Activated gamma-delta T cell treated with anti-CD3 and anti-CD28 coated beads, Interleukin-2, amount 50 U/mL, for 16 hours (primary cell): ENCODE measurements at places on chromosomes 3 and 15.

DNA sequence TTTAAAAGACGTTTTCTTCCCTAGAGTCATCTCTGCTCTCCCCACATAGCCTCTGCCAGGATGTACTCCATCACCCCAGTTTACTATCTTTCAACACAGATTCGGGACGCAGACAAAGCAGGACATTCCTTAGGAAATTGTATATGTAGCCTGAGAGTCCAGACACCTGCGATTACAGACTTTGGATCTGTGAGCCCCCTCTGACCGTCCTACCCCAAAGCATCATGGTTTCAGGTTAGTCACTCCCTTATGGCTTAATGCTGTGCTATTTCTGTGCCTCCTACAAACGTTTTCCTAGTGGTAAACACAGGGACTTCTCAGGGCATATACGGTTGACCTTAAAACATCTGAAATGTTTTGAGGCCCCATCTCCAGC, 234.0 kb upstream of the BHLHE40 start:
- DNase-seq = no peak

DNA sequence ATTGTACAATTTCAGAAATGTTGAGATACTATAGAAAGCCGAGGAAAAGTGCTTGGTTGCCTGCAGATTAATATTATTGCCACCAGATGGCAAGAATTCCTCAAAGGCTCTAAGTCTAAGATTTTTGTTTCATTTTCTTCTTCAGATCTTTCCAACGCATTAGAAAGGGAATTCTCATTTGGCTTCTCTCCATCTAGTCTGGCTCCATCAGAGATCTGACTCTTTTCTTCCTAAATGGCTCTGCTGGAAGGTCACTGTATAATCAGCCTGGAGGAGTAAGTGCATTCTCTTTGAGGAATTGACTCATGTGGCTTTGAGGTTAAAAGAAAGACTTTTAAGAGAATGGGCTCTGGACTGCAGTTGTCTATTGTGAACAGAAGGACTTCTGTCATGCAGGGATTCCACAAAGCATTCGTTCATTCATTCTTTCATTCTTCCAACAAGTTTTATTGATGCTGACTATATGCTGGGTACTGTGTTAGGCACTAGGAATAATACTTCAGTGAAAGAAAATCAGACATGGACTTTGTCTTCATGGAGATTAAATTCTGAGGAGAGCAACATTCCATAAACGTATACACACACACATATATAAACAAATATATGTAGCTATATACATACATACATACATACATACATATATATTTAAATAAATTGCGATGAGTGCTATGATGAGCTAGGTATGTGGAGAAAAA, 55.3 kb downstream of the SLC28A2 start:
- DNase-seq = no peak

GRCh38 chr3:32432711-32433530, 41.3 kb downstream of the CMTM7 start:
- DNase-seq = no peak

DNA sequence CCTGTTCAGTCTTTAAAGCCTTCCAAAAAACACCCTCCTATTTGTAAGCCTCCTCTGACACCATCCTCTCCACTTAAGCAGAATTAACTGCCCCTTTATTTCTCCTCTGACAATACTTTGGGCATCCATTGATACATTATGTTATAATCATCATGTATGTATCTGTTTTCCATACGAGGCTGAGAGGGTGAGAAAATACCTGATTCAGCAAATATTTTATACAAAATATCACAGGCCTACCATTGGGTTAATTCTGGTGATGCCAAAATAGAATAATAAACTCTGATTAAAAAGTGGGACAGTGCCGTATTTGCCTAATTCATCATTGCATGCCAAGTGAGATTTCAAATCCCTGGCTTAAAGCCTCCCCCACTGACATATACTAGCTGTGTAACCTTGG, 118.2 kb upstream of the ADAMTS9 start:
- no peak for DNase-seq

DNA sequence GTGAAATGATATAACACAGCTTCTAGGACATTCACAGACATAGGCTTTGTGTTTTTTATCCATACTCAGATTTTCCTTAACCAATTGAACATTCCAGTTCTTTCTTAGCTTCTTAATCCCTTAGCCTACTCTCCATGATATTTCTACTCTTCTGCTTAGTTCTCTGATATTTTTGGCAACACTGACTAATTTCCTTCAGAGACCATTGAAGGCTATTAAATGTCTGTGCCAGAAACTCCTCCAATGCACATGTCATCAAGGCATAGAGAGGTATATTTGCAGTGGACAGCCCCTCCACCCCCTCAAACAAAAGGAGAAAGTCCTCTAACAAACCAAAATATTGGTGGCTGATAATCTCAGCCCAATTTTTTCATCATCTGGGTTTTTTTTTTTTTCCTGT, 105.9 kb upstream of the TSC22D2 start:
- DNase-seq = no peak

GRCh38 chr3:8593021-8593827, 51.4 kb downstream of the SSUH2 start:
- DNase-seq = no peak

GRCh38 chr3:88584451-88584850, 434.7 kb downstream of the C3orf38 start:
- DNase-seq = no peak

GRCh38 chr3:183839751-183840150, 14.4 kb upstream of the MAP6D1 start:
- DNase-seq = no peak

DNA sequence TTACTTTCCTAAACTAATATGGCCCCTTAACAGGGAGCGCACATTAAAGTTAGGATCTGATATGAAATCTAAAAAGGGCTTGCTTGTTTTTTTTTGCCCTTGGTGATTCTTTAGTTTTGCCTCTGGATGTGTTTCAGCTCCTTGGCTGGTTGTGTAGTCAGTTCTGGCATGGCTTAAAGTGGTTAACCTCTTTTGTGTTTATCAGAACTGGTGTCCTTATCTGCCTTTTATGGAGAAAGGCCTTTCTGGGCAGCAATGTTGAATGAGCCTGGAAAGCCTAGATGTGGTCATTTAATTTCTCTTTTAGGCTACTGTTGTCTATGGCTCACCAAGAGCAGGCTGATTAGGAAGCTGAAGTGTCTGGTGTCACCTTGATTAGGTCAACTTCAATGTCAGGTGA, 254.5 kb upstream of the ROPN1 start:
- no peak for DNase-seq

- DNase-seq = no peak
Measured at GRCh38 chr15:89075846-89076245, 12.4 kb upstream of the ABHD2 start.

- no peak for DNase-seq
Measured at GRCh38 chr3:79937567-79937966, 169.8 kb upstream of the ROBO1 start.

- DNase-seq = no peak
Measured at GRCh38 chr15:31461375-31461774, 134.7 kb downstream of the KLF13 start.

DNA sequence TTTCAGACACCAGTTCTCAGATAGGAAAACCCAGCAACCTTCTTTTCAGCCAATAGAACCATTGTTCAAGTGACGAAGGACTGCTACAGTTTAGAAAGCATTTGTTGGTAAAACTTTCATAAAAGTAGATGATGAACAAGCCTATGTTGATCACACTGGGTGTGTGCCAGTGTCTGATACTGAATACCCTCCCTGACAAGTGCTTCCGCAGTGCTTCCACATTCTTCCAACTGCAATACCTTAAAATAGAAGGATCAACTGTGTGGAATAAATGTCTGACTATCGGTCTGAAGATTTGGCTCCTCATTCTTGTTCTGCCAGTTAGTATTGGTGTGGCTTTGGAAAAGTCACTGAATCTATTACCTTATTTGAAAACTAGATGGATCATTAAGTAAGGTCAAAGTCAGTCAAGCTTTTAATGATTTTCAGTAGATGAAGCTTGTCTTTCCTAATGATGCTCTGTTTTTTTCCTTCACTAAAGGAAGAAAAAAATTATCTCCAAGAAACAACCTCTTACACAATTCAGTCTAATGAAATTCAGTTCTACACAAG, 479.4 kb upstream of the CBLB start:
- DNase-seq = no peak

DNA sequence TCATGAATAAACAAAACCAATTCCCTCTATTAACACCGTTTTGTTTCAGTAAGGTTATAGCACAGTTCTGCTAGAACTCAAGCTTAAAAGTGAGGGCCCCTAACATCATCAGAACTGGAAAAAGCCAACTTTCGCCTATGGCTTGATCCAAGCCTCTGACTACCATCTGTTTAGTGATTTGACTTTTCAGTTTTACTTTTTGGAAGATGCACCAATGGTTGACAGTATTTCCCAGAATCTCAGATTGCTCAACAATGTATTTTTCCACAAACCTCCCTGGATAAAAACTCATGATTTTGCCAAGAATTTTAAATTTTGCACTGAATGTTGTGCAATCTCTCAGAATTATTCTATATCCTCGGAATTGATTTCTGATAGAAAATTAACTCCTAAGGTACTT, 190.7 kb downstream of the LSAMP start:
- DNase-seq = no peak

GRCh38 chr3:124784686-124785382, 54.6 kb downstream of the UMPS start:
- no peak for DNase-seq

DNA sequence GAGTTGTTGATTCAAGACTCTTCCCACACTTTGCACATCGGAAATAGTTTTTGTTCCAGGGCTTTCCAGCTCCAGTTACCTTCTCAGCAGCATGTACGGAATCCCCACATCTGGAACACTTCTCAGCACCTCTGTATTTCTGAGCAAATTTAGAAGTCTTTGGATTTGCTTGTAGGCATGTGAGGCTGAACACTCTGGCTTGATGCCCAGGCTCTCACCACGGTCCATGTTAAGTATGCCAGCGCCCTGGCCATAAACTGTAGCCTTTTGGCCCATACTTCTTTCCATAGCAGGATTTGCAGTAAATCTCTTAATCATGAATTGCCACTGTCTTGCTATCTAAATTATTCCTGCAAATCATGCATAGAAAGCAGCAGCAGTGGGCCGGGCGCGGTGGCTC, 24.4 kb downstream of the ATP2C1 start:
- no peak for DNase-seq

DNA sequence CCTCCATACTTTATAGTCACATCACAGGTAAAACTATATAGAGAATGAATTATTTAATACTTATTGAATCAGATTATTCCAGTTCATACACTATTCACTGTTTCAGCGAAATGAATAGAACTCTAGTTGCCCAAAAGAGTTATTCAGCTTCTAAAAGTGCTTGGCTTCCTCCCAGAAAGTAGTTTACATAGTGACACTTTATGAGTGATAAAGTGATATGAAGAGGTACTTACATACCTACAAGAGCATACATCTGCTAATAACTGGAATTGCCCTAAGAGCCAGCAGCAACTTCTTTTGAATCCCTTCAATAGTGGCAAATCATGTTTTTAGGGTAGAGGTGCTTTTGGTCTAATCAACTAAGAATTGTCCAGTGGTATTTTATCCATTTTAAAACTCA, 635.1 kb upstream of the AGTR1 start:
- DNase-seq = no peak

DNA sequence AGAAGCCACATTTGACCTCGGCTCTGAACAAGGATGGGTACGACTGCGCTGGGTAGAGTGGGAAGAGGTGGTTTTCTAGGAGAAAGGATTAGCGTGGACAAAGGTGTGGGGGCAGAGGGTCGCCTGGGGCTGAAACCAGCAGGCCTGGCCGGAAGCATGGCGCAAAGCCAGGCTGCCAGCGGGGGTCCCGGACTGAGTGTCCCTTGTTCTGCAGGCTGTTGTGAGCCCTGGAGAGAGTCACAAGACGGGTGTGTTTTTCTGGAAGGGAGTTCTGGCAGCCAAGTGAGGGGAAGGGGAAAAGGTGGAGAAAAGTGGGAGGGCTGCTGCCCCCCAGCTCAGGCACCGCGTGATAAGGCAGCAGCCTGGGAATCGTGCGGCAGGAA, 98.5 kb upstream of the MEF2A start:
- DNase-seq = no peak
